WTC11 (cell line): ENCODE measurements at places on chromosomes 6 and 20.
A peak's percentile ranks its signal among the peaks of the same experiment; 100 is the strongest.

DNA sequence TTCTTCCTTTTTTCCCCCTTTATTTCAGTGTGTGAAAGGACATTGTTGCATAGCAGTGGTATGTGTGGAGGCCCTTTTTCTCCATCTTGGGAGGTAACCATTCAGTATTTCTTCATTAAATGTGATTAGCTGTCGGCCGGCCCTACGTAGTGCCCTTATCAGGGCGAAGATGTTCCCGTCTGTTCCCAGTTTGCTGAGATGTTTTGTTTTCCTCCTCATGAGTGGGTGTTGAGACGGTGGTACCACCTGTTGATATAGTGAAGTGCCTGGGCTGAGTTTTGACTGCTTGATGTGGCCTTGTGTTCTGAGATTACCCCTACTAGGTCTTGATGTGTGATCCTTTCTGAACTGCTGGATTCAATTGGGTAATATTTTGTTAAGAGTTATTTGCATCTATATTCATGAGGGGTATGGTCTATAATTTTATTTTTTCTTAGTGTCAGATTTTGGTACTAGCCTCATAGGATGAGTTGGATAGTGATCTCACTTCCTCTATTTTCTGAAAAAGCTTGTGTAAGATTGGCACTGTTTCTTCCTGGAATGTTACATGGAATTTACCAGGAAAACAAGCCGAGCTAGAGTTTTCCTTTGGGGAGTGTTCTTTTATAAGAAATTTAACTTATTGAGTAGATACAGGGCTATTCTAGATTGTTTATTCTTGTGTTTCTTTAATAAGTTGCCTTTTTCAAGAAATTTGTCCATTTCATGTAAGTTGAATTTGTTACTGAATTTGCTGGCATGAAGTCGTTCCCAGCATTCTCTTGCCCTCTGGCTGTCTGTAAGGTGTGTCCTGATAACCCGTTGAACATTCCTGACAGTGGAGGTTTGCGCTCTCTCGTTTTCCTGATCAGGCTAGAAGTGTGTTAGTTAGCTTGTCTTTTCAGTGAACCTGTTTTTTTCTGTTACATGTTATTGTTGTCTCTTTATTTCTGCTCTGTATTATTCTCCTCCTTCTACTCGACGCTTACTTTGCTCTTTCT, 4.3 kb downstream of the MTG2 start:
- no peak for DNase-seq

DNA sequence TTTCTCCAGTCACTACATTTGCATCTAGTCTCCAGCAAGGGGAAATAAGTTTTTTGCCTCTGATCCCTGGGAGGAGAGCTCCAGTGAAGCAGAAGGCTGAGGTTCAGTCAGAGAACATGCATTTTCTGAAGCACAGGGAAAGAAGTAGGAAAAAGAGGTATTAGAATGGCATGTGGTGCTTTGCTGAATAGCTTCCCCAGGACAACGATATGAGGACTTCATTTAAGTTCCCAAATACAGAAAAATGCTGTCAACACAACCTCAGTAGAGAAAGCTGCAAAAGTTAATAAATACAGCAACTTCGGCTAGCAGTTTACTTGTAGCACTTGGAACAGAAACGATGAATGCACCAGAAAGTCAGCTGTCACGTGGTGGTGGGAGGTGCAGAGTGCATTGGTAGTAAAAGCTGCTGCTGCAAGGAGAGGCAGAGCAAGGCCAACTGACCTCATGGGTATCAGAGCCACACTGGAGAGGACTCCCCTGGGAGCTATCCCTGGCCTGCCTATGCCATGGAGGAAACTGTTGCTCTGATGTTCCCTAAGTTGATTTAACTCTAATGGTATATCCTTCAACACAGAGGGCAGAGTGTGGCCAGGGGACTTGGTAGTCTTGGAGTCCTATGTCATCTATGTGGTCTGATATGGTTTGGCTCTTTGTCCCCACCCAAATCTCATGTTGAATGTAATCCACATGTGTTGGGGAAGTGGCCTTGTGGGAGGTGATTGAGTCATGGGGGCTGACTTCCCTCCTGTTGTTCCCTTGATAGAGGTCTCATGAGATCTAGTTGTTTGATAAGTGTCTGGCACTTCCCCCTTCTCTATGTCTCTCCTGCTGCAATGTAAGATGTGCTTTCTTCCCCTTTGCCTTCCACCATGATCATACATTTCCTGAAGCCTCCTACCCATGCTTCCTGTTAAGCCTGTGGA, 85.9 kb downstream of the ADTRP start:
- DNase-seq, result no peak

DNA sequence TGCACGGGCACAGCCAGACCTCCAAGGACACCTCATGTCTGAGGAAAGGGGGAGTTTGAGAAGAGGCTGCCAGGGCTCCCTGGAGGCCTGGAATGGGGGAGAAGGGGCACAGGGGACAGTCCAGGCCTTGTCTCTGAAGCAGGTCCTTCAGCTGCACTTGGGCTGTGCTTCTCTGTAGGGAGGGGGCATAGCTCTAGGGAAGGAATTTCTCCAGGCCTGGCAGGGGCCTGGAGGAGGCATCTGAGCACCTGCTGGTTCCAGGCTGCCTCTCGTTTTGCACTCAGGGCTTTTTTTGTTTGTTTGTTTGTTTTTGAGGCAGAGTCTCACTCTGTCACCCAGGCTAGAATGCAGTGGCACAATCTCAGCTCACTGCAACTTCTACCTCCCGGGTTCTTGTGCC, 67.7 kb downstream of the BCAS4 start:
- DNase-seq, result no peak

GRCh38 chr6:11123978-11124377, 12.5 kb upstream of the ERVFRD-1 start:
- DNase-seq, result no peak

DNA sequence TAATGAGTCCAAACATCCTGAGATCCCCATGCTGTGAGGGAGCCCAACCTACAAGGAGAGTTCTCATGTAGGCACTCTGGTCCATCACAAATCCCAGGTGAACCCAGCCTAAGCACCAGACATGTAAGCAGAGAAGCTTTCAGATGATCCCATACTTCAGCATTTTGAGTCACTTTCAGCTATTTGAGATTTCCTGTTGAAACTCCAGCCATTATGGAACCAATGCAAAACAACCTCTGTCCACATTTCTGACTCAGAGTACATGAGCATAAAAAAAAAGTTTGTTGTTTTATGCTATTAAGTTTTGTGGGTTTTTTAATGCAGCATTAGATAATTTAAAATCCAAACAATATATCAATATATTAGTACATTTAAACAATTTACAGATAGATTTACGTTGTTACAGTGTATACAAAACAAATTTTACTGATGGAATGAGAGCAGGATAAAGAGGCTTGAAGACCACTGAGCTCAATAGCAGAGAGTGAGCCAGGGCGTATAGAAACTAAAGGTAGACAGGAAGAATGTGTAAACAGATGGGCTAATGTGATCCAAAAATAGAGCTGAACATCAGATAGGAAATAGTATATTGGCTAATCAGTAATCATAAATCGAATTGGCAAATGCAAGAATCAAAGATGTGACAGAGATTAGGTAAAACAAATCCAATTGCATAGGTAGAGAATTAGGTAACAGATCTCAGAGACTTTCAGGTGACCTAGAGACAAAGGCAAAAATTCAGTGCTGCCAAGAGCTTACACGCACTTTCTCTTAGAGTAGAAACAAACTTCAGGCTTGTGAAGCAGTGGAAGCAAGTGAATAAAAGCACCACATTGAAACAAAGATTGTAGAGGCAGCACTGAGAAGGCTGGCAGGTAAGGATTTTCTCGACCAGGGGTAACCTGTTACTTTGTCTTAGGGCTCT, 36.2 kb upstream of the PLCB1 start:
- no peak for DNase-seq

DNA sequence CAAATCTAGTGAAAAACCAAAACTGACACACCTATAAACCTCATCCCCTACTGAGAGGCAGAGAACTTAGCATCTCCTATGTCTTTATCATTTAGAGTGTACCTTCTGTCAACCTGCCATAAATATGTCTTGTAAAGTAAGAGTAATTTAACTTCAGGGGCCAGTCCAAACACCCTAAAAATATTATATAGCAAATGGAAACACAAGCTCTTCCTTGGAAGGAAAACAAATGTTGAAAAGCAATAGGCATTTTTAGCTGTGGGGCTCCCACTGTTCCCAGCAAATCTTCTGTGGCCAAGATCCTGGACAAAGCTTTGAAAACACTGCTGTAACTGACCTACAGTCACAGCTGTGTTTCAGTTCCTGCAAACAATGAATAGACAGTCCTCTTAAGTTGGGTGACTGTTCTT, 140.0 kb upstream of the RNF217 start:
- no peak for DNase-seq

- no peak for DNase-seq
These were observed 64.6 kb downstream of the UST start for GRCh38 chr6:148811459-148811858.

- DNase-seq, result peak; percentile 14
These were observed 459.7 kb upstream of the HTR1E start for GRCh38 chr6:86477500-86478148.

DNA sequence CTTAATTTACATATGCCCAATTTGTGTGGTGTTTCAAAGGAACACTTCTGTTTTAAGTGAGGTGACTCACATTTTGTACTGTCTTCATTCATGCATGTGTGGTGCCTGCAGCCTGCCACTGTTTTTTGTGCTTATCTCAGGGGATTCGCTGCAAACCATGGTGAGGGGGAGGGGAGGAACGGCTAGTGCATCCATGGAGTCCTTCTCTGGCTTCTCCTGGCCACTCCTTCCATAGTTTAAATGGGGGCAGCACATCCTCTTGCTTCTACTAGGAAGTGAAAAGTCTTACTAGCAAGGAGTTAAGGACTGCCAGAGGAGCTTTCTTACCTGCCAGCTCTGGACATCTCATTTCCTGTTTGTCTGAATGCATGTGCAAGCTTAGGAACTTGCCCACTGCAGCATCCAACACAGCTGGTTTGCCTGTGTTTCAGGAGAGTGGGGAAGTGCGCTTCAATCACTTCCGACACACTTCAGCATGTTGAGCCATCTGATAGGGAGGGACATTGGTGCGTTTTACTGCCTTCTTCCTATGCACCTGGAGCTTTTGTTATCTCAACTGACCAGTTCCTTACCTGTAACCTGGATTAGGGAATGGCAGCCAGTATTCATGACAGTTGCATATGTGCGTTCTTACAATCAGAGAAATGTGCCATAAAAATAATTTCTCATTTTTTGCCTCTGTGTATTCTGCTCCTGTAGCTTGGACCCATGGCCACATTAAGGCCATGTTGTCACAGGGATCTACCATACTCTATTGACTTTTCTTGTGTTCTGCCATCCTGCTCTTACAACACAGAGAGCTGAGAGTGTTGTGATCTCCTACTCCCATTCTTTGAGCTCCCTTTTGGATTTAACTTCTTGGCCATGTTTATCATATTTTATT, 211.3 kb downstream of the ARID1B start:
- DNase-seq, result no peak

DNA sequence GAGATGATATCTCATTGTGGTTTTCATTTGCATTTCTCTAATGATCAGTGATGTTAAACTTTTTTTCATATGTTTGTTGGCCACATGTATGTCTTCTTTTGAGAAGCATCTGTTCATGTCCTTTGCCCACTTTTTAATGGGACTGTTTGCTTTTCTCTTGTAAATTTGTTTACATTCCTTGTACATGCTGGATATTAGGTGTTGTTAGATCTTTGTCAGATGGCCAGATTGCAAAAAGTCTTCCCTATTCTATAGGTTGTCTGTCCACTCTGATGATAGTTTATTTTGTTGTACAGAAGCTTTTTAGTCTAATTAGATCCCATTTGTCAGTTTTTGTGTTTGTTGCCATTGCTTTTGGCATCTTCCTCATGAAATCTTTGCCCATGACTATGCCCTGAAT, 172.4 kb downstream of the TBC1D32 start:
- no peak for DNase-seq

- DNase-seq, result no peak
These were observed 581.9 kb downstream of the HTR1B start for GRCh38 chr6:76881414-76881813.

DNA sequence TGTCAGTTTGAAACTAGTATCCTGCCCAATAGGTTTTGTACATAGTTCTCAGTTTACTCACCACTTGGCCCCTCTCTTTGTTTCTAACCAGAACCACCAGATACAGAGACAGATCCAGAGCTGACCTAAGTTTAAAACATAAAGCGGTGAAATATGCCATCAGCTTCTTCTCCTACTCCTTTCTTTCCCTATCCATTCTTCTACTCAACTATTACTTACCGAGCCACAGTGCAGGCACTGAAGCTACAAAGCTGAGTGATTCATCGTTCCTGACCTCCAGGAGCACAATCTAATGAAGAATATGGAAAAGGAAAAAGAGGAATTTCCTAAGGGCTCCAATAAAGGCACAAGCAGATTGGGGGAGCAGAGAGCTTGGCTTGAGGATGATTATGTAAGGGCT, 286.0 kb downstream of the FOXC1 start:
- no peak for DNase-seq

DNA sequence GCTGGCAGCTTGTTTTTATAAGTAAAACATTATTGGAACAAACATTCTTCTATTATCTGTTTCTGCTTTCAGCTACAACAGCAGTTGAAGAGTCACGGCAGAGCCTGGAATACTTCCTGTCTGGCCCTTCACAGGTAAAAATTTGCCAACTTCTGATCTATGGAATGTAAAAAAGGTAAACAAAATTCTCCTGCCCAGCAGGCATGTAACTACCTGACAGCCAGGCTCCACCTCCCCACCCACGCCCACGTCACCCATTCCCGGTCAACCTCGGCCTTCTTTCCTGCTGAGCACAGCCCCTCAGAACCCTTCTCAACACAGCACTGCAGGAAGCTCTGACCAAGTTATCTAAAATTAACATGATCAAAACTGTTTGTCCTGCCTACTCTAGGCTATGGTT, 166.0 kb downstream of the DLL1 start:
- DNase-seq, result no peak

- DNase-seq, result no peak
These were observed 37.1 kb downstream of the CDH22 start for GRCh38 chr20:46270977-46271744.

GRCh38 chr6:2054516-2055067, 190.8 kb downstream of the GMDS start:
- no peak for DNase-seq

DNA sequence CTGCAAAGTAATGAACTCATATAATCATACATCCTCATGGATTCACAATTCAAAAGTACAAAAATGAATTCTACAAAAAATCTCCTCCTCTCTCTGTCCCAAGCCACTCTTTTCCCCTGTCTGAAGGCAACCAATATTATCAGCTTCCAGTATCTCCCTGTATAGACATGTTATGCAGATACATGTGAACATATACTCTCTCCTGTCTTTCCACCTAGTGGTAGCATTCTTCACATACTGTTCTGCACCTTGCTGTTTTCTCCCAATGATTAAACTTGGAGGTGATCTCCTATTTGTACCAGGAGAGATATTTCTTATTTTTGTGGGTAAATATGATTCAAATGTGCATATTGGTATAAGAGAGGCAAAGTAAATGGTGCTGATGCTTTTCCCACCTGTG, 416.4 kb downstream of the EPM2A start:
- DNase-seq, result no peak
